ENCODE measurements at places on chromosomes 16 and 17.

GRCh38 chr16:48126801-48127644 lies 28.8 kb downstream of the ABCC12 start:
- no peak for DNase-seq

DNA sequence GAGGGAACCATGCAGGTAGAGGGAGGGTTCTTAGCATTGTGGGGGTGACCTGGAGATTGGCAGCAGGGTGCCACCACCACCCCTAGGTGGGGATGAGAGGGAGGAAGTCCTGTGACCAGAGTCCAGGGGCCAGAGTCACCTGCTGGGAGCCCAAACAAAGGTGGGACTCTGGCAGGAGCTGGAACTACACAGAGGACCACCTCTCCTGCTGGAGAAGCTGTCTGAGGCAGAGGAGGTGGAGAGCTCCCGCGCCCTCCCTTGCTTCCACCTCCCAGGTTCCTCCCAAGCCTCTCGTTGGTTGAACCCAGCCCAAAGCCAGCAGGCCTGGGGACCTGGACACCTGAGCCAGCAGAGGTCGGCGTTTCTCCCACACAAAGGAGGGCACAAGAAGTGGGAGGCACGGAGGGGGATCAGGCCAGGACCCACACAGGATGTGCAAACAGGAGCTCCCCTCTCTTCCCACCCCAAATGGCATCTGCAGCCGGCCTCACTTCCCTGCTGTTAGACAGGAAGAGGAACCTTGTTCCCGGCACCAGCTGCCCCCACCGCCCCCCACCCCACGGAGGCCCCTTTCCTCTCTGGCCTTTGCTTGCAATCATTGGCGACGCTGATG lies 154.6 kb downstream of the SEC14L1 start:
- DNase-seq: no peak

GRCh38 chr17:65005858-65006257 lies 50.7 kb downstream of the GNA13 start:
- DNase-seq: no peak

DNA sequence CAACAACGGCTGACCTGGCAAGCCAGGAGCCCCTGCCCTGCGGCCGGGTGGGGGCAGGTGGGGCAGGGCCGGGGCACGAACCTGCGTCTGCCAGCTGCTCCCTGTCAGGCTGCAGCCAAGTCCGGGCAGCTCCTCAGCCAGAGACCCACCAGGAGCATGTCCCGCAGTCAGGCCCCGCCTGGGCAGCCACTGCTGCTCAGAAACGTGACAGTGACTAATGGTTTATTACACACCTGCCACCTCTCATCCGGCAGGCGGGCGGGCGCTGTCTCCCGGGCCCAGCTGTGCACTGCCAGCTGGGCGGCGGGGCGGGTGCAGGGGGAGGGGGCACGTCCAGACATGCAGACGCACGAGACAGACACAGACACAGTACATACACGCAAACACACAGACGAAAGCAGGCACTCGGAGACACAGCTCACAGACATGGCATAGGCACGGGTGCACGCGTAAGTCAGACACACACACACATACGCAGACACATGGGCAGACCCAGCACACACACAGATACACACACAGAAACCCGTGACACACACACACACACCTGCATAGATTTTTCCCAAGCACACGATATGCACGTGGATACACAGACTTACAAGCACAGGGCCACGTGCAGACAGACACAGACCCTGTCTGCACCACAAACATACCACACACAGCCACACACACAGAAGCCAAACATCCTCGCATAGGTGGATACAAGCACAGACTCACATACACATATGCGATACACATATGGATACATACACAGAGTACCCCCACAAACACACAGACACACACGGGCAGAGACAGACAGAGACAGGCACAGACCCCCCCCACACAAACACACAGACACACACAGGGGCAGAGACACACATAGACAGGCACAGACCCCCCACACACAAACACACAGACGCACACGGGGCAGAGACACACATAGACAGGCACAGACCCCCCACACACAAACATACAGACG lies 248.3 kb upstream of the CIBAR2 start:
- no peak for DNase-seq

DNA sequence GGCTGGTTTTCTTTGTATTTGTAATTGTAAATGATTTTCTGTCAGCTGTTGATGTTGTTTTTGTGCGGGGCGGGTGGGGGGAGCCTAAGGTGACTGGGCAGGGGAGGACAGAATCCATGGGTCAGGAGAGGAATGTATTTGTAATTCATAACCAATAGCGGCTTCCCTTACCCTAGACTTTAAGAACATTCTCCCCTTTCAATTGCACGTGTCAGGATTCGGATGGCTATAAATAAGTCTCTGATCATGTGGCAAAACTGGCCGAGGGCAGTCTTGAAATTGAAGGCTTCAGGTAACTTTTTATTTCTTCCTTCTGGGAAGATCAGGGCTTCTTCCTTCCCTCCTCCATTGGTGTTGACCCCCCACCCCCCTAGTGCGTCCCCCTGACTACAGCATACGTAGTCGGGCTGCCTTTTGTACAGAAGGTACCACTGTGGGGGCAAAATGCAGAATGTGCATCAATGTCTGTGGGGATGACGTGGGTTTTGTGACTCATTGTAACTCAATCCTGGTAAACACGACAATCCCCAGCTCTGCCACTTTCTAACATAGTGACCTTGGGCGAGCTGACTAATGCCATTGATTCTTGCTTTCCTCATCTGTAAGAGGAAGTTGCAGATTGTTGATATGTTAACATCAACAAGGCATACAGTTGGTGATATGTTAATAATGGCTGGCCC lies 16.2 kb downstream of the MARCHF10 start:
- DNase-seq: no peak

Measured in CD8-positive, alpha-beta memory T cell (primary cell).